Psoas muscle (tissue), 8 donors: ENCODE measurements at places on chromosomes 7 and 10. TPM values are rescaled to one million over a fixed set of nuclear protein-coding genes. Genes with fewer than 3 reads are reported as not detected.
A peak's percentile ranks its signal among the peaks of the same experiment; 100 is the strongest.

ERVW-1 gene
- not detected for total RNA-seq

PRTFDC1 gene
- total RNA-seq = 0.17 TPM

PLXDC2 gene
- 8.7 TPM for total RNA-seq

TMEM176A gene
- 3.6 TPM for total RNA-seq

HABP2 gene
- not detected for total RNA-seq

IGF2BP3 gene
- 0.34 TPM for total RNA-seq

FGF8 gene
- not detected for total RNA-seq

SLC29A4 gene
- total RNA-seq = 3.4 TPM

- no peaks in the 10 kb centered on the region for H3K27me3 ChIP-seq
- no peaks in the 10 kb centered on the region for H3K4me1 ChIP-seq
- H3K4me3 ChIP-seq = no peak overlapping the region
- no peaks in the 10 kb centered on the region for H3K36me3 ChIP-seq
- no peak overlapping the region for H3K27ac ChIP-seq
Observed at GRCh38 chr10:12394241-12395033, 45.1 kb downstream of the CAMK1D start.

- no peak for DNase-seq
- H3K27ac ChIP-seq = no peak overlapping the region
- H3K36me3 ChIP-seq = no peaks in the 10 kb centered on the region
Observed at GRCh38 chr7:150830937-150831336, 21.4 kb upstream of the AOC1 start.

GRCh38 chr10:129932182-129932581 lies 31.9 kb downstream of the EBF3 start:
- no peak overlapping the region for H3K27ac ChIP-seq
- no peaks in the 10 kb centered on the region for H3K36me3 ChIP-seq
- H3K4me1 ChIP-seq = peaks cover 10% of the 10 kb centered on the region
- H3K27me3 ChIP-seq = no peaks in the 10 kb centered on the region

DNA sequence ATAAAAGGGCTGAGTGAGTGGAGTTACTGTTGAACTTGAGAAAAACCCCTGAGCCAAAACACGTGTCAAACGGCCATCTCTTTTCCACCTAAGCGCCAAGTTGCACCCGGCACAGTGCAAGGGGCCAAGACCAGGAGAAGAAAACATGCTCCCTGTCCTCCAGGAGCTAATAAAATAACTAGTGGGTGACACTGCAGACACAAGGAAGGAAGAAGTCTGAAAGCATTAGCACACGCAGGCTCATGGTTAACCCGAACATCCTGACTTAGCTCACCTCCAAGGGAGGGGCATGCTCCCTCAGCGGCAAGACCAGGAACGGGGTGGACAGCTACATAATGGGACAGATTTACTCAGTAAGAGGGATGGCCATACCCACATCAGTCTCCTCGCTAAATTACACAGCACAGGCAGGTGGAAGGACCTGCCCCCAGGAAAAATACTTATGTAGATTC lies 65.0 kb downstream of the PIP4K2A start:
- no peaks in the 10 kb centered on the region for H3K27me3 ChIP-seq
- no peak overlapping the region for H3K4me3 ChIP-seq
- no peak for DNase-seq
- H3K27ac ChIP-seq = no peak overlapping the region

GRCh38 chr10:67849331-67850011 lies 11.5 kb upstream of the DNAJC12 start:
- no peaks in the 10 kb centered on the region for H3K36me3 ChIP-seq
- H3K27ac ChIP-seq = peak overlapping the region; percentile 99
- peak overlapping the region; percentile 96 for H3K4me3 ChIP-seq
- H3K27me3 ChIP-seq = no peaks in the 10 kb centered on the region
- H3K4me1 ChIP-seq = peaks cover 5% of the 10 kb centered on the region

GRCh38 chr7:43491123-43491522 lies 91.8 kb upstream of the STK17A start:
- no peak for DNase-seq
- no peaks in the 10 kb centered on the region for H3K27me3 ChIP-seq
- H3K4me3 ChIP-seq = no peak overlapping the region
- H3K27ac ChIP-seq = no peak overlapping the region
- no peaks in the 10 kb centered on the region for H3K4me1 ChIP-seq

DNA sequence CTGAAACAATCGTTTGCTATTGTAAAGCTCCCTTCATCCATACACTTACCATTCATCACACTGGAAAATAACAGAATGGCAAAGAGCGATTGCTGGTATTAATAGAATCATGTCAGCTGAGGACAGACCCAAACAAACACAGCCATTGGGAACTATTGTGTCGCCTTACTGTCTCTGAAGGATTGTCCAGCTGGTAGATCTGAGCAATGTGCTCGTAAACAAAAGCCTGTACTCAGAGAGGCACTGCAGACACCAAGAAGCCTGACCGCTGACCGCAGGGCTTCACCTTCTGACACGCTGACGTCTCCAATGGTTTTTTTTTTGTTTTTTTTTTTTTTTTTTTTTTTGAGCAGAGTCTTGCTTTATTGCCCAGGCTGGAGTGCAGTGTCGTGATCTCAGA lies 151.0 kb upstream of the FRMD4A start:
- H3K27ac ChIP-seq = no peak overlapping the region
- no peaks in the 10 kb centered on the region for H3K36me3 ChIP-seq
- H3K4me3 ChIP-seq = no peak overlapping the region
- no peaks in the 10 kb centered on the region for H3K4me1 ChIP-seq
- no peak for DNase-seq

- H3K4me3 ChIP-seq = peak overlapping the region; percentile 56
- DNase-seq = no peak
- H3K27ac ChIP-seq = peak overlapping the region; percentile 80
Observed at GRCh38 chr7:98178762-98179490, 32.3 kb upstream of the BHLHA15 start.

DNA sequence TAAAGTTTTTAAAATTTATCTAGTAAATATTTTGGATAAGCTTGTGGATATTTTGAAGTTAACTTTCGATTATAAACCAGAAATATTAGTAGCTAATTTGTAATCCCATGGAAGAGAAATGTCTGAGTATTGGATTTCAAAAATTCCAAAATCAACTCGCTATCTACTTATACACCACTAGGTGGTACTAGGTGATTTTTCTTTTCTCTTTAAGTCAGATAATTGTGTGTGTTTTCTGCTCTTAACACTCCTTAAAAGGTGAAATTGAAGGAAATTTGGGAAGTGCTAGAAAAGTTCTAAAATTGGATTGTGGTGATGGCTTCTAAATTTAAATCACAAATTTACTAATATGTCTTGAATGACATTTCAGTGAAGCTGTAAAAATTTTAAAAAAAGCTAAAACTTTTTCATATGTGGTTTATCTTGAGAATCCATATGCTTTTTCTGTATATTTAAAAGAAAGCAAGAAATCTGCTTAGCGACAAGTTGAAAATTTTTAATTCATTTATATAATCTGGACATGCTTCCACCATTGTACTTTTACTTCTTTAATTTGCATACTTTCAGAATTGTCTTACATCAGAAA lies 90.2 kb downstream of the IPMK start:
- DNase-seq = no peak
- H3K36me3 ChIP-seq = no peaks in the 10 kb centered on the region
- H3K4me1 ChIP-seq = no peaks in the 10 kb centered on the region
- no peaks in the 10 kb centered on the region for H3K27me3 ChIP-seq
- H3K27ac ChIP-seq = no peak overlapping the region

DNA sequence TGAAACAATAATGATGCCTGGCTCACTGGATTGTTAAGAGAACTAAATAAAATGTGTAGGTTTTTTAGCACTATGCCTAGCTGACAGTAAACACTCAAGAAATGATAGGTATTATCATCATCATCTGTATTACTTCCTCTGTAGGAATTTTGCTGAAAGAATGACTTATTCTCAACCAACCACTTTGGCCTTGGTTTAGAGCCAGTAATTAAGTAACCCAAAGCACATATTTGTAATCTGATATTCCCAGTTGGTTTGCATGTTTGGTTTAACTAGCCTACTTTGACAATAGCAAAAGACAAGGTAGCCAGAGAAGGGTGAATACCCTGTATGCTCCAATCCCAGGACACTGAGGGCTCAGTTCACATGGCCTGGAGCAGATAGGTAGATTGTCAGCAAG lies 34.4 kb downstream of the BCAP29 start:
- no peak overlapping the region for H3K4me3 ChIP-seq
- H3K36me3 ChIP-seq = peaks cover 3% of the 10 kb centered on the region
- no peak for DNase-seq
- H3K4me1 ChIP-seq = peaks cover 27% of the 10 kb centered on the region
- H3K27me3 ChIP-seq = no peaks in the 10 kb centered on the region

- no peak overlapping the region for H3K4me3 ChIP-seq
- no peak overlapping the region for H3K27ac ChIP-seq
- H3K27me3 ChIP-seq = no peaks in the 10 kb centered on the region
Observed at GRCh38 chr10:88196291-88196690, 332.9 kb downstream of the PTEN start.

DNA sequence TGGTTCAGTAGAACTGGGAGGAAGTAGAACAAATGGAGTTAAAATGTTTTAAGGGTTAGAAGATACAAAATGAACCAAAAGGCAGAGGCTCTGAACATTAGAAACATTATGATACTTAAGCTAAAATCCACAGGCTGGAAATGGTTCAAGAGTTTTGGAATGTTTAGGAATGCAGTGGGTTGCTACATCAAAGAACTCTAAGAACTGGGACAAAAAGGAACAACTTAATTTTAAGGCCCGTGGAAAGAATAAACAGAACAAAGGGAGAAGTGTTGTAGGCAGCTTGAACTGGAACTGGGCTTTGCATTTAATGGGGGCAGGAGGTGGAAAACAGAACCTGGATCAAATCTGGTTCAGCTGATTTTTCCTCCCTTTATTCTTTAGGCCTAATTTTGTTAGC lies 3.5 kb upstream of the C7orf25 start:
- no peak overlapping the region for H3K4me3 ChIP-seq
- no peak for DNase-seq
- H3K36me3 ChIP-seq = peaks cover 7% of the 10 kb centered on the region
- no peak overlapping the region for H3K27ac ChIP-seq
- H3K4me1 ChIP-seq = peaks cover 6% of the 10 kb centered on the region

DNA sequence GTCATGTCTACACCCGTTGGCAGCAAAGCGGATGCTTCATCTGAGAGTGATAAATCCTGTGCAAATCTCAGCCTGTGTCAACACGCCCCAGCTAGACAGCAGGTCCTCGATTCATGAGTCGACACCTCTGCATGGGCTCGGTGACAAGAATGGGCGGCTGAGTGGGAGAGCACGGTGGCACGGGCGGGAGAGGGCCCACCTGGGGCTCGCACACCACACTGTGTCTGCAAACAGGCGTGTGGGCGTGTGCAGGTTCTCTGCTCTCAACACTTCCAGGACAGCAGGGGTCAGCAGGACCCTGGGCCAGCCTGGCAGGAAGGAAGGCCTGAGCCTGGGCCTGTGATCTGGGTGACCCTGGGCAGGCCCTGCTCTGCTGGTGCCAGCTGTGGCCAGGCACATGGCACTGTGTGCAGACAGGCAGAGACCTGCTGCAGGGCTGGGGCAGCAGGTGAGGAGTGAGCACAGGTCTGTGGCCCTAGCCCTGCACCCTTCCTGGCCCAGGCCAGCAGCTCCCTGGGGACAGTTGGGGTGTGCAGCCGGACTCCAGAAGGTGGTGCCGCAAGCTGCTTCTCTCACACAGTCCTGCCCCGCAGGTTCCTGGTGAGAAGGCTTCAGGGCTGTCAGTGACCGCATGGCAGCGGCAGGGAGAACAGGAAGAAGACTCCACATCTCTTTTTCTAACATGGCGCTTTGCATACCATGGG lies 216.4 kb downstream of the ELFN1 start:
- no peak overlapping the region for H3K4me3 ChIP-seq
- DNase-seq = no peak
- no peaks in the 10 kb centered on the region for H3K27me3 ChIP-seq
- H3K4me1 ChIP-seq = peaks cover 9% of the 10 kb centered on the region
- H3K36me3 ChIP-seq = no peaks in the 10 kb centered on the region
- no peak overlapping the region for H3K27ac ChIP-seq

DNA sequence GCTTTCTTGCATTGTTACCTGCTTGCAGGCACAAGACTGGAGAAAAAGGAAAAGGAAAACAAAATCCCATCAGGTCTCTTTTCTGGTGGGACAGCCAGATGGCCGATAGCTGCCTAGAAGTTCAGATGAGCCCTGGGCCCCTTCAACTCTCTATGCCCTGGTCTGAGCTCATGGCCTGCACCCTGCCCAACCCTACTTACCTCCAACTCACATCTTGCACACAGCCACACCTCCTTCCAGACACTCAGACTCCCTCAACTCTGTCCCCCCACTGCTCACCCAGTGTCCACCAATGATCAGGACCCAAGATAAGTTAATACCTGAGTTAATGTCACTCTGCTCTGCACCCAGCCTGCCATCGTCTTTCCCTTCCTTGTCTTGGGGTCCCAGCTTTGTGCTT lies 10.9 kb downstream of the RBP3 start:
- H3K27ac ChIP-seq = no peak overlapping the region
- no peaks in the 10 kb centered on the region for H3K36me3 ChIP-seq
- no peak overlapping the region for H3K4me3 ChIP-seq
- peak; percentile 2 for DNase-seq
- no peaks in the 10 kb centered on the region for H3K4me1 ChIP-seq

DNA sequence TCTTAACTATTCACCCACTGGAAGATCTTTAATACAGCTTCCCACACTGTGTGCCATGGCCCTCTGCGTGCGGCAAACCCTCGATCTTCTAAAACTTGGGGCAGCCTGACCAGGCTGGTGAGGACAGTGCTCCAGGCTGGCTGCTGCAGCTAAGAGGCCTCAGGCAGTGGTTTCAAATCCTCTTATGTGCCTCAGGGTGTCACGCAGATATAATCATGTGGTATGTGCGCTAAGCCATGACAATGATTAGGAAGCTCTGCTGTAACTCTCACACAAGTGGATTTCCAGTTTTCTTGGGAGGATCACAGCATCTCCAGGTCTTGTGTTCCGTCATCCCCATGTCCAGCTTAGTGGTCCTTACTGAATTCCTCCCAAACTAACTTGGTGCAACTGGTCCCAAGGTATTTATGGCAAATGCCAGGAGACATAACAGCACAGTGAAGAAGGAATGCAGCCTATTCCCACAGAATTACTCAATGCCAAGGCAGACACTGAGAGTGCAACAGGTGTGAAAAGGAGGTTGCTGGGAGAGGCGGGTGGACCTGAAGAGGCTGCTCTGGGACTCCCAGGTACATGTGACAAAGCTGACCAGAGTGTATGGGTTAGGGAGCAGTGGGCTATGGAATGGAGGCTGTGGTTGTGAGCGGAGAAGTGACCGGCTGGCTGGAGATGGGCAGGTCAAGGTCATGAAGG lies 2.3 kb downstream of the HPS1 start:
- DNase-seq = no peak
- no peak overlapping the region for H3K4me3 ChIP-seq
- no peaks in the 10 kb centered on the region for H3K27me3 ChIP-seq
- no peak overlapping the region for H3K27ac ChIP-seq
- H3K36me3 ChIP-seq = peaks cover 51% of the 10 kb centered on the region

DNA sequence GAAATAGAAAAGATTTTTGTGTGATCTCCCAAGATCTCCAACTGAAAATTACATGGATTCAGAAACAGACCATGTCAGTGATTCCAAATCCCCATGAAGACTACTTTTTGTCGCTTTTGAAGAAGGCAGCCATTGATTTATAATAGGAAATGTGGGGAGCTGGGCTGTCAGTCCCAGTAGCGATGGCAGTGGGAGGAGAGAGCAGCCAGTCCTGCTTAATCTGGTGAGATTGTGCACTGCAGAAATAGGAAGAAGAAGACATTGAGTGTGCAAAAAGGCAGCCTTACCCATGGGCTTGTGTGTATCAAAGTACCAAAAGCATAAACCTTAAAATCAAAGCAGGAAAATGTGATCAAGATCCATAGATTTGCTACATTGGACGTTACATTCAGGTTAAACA lies 4.8 kb downstream of the ADRB1 start:
- H3K27me3 ChIP-seq = no peaks in the 10 kb centered on the region
- no peak for DNase-seq
- no peak overlapping the region for H3K4me3 ChIP-seq
- no peak overlapping the region for H3K27ac ChIP-seq
- H3K36me3 ChIP-seq = peaks cover 2% of the 10 kb centered on the region
- H3K4me1 ChIP-seq = no peaks in the 10 kb centered on the region
